ENCODE measurements at places on chromosomes 5 and 9.

GRCh38 chr9:100150214-100150613, 51.2 kb downstream of the INVS start:
- DNase-seq: no peak

- no peak for DNase-seq
These were observed 334.0 kb upstream of the PUM3 start for GRCh38 chr9:3177936-3178335.

DNA sequence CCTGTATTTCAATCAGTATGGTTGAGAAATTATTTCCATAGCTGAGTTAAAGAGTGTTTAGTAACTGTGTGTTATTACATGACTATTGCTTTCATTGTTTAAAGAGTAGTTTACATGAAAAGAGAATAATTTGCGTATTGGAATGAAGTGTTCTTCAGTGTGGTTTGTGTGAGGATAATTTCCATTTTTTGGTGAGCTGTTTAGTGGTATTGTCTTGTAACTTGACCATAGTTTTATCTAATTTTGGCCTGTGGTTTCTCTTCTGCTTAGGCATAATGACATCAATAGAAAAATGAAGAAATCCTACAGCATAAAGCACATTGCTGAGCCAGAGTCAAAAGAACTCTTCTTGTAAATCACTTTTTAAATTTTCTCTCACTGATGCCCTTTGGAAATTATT, 151.2 kb downstream of the SNCAIP start:
- DNase-seq: no peak

DNA sequence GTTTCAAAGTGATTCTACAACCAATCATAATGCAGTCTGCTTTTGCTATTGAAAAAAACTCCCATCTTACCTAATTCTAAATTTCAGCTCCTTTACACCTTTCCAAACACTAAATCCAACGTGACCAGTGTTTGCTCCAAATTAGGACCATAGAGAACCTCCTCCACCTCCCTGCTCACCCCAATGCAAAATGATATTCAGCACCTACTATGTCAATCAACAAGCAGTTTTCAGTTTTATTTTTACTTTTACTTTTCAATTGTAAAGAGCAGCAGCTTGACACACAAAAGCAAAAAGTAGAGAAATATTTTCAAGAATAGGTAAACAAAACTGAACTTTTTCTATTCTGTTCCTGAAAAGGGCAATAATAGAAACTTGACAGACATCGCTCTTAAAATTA, 3.4 kb downstream of the FAM13B start:
- no peak for DNase-seq

- no peak for DNase-seq
These were observed 25.9 kb downstream of the HOMER1 start for GRCh38 chr5:79488058-79488457.

- no peak for DNase-seq
These were observed 55.1 kb downstream of the CDK5RAP2 start for GRCh38 chr9:120524863-120525262.

DNA sequence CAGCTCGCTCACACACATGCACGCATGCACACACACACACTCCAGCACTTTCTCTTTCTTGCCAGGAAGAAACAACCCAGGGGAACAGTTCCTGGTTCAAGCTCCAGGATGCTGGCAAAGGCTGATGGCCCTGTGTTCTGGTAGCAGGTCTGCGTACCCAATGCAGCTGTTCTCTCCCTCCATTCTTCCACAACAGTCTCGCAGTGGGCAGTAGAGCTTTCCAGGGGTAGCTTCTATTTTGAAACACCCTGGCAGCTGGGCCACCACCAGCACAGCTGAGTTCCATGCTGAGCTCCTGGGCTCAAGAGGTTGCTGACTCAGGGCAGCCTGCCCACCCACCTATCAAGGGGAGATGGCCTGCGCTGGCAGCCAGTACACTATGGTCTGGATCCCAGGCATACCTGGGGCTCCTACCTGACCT, 4.7 kb downstream of the VDAC1 start:
- DNase-seq: no peak

GRCh38 chr9:130319300-130319699, 53.7 kb downstream of the HMCN2 start:
- DNase-seq: no peak

DNA sequence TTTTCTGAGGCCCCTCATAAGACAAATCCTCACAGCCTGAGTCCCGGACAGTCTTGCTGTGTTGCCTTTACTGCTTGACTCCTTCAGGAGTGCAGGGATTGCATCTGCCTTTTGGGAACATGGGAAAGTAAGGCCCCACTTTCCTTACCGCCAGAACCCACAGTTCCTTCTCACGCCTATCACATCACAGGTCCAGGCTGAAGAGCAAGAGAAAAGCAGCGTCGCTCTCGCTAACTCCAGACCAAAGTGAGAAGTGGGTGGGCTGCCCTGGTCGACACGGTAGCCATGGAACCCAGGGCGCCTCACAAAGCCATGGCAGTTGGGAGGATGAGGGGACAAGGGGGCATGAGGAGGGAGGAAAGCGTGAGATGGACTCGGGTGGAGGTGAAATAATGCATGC, 7.9 kb upstream of the ZDHHC11 start:
- no peak for DNase-seq

GRCh38 chr5:135149956-135150723, 116.1 kb upstream of the PITX1 start:
- no peak for DNase-seq

GRCh38 chr9:35903049-35903448, 3.0 kb upstream of the HRCT1 start:
- DNase-seq: no peak

GRCh38 chr5:128121651-128122050, 38.1 kb downstream of the SLC12A2 start:
- no peak for DNase-seq

GRCh38 chr9:25602400-25603044, 75.7 kb downstream of the TUSC1 start:
- no peak for DNase-seq

- DNase-seq: no peak
These were observed 59.9 kb downstream of the HABP4 start for GRCh38 chr9:96509848-96510247.

DNA sequence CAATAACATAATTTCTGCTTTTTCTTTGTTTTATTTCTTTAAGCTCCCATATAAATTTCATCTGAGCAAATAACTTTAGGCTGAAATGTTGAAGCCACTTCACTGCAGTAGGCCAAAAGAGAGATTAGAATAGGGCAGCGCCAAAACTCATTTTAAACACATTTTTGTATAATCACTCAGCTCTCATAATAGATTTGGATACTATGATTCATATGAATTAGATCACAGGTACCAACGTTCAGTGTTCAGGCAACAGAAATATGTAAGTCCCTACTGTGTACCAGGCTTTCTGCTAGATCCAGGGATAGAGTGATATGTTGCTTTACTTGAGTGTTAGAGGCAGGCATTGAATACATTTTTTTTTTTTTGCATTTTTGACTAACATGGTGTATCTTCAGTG, 370.5 kb downstream of the PTPRD start:
- DNase-seq: no peak

GRCh38 chr5:122697191-122697590, 77.7 kb upstream of the SNX2 start:
- DNase-seq: no peak

- DNase-seq: no peak
These were observed 115.8 kb downstream of the DAB2IP start for GRCh38 chr9:121767171-121767769.

DNA sequence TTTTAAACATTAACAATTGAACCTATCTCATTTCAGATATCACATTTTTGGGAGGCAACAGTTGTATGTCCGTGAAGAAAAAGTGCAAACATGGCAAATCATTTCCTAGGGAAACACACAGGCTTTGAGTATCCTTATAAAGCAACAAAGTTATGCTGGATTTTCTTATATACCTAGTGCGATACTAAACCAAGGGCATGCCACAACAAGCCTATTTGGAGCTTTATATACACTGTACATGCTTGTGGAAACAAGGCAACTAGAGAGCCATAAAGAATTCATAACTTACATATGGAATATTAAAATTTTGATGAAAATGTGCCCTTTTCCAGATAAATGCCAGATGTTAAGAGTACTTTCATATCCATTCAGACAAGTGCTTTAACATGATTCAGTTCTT, 191.4 kb downstream of the DCP2 start:
- no peak for DNase-seq

GRCh38 chr5:1195916-1196315, 5.5 kb upstream of the SLC6A19 start:
- DNase-seq: no peak

DNA sequence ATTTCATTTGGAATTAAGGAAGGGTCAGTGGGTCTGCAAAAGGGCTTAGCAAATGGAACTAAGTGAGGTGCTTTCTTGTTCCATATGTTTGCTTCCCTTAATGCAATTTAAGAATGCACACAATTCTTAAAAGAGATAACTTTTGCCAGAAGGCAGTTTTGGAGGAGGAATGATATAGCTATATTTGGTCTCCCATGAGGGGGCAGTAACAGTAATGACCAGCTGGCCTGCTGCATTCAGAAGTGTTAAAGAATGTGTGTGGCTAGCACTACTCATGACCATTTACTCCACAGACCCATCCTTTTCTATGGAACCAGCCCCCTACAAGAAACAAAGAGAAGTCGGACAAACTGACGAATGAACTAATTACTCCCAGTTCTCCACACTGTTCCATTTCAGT, 638.9 kb downstream of the RAB3C start:
- no peak for DNase-seq

DNA sequence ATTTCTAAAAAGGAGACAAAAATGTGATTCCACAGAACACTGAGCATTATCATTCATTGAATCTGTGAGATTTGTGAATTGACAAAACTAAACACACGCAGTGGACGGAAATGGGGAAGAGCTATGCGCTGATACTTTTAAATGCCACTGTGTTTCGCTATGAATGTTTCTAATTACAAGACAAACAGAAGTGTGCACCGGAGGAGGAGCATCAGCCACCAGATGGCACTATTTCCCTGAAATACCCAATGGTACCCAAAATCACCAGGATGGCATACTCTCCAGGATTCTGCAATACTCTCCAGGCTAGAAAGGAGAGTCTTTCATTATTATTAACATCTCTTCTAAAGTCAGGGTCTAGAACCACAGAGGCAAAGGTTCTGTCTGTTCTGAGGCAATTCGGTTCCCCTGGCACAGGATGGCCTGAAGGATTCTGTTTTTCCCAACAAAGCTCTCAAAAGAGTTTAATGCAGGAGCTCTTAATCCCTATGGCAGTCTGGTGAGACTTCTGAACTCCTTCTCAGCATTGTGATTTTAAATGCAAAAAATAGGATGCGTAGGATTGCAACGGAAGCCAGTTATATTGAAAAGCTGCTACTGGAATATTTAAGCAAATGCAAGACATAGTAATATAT, 13.8 kb upstream of the PUM3 start:
- no peak for DNase-seq

GRCh38 chr9:134073500-134073899, 5.7 kb upstream of the BRD3 start:
- DNase-seq: no peak

- DNase-seq: no peak
These were observed 22.6 kb downstream of the FBXO38 start for GRCh38 chr5:148406406-148406805.

DNA sequence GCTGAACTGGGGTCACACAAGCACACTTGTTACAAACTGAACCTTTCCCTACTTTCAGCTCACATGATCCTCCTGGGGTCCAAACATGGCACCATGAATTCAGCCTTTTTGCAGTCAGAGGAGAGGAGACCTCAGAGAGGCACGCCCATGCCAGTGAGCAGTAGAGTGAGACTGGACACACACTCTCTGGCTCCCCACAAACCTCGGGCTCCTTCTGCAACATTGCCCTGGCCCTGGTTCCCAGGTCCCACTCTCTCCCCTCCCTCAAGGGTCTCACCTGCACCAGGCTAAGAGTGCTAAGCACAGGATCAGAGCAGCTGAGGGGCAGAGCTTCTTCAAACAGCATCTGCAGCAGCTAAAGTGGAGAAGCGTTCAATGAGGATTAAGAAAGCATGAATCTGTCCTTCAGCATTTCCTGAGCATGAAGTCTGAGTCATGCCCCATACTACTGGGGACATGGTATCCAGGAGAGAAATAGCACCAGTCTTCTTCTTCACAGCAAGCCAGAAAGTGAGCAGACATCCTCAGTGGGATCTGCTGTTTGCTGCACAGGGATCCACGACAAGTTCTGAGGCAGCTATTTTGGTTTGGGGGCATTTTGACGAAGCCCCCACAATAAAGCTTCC, 27.2 kb downstream of the SLC35A4 start:
- DNase-seq: peak; percentile 21

DNA sequence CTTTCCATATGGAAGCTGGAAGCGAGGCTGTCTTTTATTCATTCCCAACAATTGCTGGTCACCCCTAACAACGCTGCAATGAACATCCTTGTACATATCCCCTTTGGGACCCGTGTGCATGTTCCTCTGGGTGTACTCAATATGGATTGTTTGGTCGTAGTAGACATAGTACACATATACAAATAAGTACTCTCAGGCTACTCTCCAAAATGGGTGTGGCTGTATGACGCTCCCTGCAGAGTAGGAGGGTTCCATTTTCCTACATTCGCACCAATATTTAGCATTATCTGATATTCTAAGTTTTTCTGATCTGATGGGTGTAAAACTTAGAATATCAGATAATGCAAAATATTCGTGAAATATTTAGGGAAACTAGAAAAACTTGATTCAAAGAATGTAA, 23.2 kb upstream of the NAA35 start:
- DNase-seq: no peak

DNA sequence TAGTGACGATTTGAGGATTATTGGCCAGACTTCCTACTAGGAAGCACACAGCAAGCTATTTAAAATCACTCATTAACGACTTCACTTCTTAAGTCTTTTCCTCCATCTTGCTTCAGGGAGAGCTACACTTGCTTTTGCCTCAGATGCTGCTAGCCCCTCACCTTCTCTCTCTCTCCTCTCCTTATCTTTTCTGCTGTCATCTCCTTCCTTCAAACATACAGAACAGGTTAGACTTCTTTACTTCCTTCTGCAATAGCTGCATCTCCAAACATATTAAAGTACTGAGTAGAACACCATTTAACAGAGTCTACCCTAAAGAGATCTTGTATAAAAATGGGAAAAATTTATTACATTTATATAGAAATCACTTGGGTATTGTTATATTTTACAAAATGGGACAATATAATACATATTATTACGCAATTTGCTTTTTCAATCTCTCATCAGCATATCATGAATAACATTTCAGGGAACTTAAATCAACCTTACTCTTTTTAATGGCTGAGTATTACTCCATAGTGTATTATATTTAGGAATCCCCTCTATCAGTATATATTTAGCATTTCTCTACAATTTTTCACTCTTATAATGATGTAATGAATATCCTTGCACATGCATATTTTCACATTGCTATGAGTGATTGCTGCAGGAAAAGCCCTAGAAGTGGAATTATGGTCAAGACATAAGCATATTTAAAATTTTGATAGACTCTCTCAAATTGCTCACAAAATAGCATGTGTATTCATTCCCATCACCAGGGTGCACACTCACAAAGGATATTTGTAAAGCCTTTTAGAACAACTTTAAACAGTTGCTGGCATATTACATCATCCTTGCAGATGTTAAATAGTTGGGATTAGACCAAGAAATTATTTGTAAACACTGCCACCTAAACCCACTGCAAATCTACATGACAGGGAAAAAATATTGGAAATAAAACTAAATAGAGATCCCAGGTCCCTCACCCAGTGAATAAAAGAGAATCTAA, 164.5 kb upstream of the NFIB start:
- no peak for DNase-seq

Data from AG04449 (cell line).